ENCODE measurements at places on chromosomes 2 and 18.
A peak's percentile ranks its signal among the peaks of the same experiment; 100 is the strongest.

- DNase-seq, result peak; percentile 1
These were observed 54.0 kb upstream of the GPR75 start for GRCh38 chr2:53913721-53914120.

DNA sequence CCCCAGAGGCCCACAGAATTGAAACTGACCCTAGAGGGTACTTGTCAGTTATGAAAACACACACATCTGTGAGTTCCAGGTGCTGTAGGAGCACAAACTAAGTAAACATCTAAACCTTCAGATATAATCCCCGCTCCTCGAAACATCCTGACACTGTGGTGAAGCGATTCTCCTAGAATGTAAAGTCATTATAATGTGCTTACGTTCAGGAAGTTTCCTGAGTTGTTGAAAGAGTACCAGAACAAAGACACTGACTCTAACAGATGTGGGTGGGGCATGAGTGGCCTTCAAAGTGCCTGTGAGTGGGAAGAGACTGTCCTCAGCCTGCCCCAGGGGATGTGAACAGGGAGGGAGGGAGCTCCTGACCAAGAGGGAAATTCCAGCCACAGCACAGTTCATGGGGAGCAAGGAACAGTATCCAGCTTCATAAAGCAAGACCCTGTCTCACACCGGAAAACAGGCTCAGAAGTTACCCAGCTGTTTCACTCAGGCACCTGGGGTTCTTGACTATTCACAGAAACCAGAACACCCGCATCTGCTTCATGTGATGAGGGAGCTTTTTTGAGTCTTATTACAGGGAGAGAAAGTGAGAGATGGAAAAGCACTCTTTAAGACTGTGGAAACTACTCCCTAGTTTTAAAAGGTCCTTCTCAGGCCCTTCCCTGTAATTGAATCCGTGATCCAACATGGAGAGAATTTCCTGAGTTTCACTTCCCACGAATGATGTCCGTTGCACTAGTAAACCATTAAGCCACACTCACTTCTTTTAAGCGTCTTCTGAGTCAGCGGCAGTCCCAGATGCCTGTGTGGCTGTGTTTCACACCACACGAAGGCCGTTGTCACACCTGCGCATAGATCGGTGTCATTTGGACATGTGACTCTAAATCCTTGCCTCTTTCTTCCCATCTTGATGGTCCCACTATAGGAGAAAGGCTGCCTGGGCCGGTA is 88.6 kb upstream of the EML6 start:
- no peak for DNase-seq

- no peak for DNase-seq
These were observed 24.0 kb upstream of the VPS4B start for GRCh38 chr18:63446266-63446665.

- DNase-seq, result no peak
These were observed 14.4 kb downstream of the INHBB start for GRCh38 chr2:120360307-120360855.

- DNase-seq, result no peak
These were observed 15.1 kb downstream of the TRAK2 start for GRCh38 chr2:201436141-201436540.

DNA sequence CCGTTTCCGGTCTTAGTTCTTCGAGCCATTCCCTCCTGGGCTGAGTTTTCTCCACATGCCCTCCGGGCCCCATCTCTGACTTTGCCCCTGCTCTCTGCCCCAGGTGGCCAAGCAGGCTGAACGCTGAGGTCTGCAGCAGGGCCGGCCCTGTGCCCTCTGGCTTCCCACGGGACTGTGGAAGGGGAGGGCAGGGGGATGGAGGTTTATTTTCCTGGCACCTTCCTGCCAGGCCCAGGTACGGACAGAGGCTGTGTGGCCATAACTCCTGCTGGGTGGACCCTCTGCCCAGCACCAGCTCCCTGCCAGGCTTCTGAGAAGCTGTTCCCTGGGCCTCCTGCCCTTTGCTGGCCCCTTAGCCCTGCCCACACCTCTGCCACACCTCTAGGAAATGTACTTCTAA is 164.0 kb downstream of the TFCP2L1 start:
- no peak for DNase-seq

GRCh38 chr18:49101236-49101635 is 150.5 kb upstream of the SMAD7 start:
- no peak for DNase-seq

GRCh38 chr2:1663621-1664020 is 80.7 kb downstream of the PXDN start:
- DNase-seq, result no peak

DNA sequence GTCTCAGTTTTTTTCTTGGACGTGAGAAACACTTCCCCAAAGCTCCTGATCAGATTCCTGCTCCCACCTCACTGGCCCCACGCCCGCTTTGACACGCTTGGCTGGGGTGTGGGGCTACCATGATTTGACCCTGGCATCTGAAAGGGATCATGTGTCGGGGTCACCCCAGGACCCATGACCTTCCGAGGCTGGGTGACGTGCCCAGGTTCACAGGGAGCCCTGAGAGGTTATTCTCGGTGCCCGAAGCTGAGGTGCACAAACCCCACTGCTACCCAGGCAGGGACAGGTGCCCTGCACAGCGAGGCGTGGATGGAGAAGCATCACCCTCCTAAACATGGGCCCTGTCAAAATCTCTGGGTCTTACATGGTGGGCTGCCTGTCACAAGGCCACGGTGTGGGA is 404.1 kb downstream of the GALR1 start:
- no peak for DNase-seq

- peak; percentile 92 for DNase-seq
These were observed 72.2 kb upstream of the CHRNA1 start for GRCh38 chr2:174836377-174836994.

DNA sequence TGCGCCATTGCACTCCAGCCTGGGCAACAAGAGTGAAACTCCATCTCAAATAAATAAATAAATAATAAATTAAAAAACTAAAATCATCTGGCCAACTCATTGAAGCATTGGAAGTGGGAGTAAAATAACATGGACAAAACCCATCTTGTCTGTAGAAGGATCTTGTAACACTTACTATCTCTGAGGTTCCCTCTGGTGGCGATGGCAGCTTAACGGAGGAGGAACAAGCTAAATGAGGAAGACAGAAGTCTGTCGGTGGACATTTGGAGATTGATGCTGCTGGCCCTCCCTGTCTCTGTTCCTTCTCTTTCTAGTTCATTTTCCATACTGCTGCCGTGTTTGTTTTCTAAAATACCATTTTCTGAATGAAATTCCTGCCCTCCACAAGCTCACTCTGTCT is 43.4 kb downstream of the ZCCHC2 start:
- DNase-seq, result no peak

- DNase-seq, result no peak
These were observed 137.3 kb downstream of the RNF152 start for GRCh38 chr18:61755555-61755954.

DNA sequence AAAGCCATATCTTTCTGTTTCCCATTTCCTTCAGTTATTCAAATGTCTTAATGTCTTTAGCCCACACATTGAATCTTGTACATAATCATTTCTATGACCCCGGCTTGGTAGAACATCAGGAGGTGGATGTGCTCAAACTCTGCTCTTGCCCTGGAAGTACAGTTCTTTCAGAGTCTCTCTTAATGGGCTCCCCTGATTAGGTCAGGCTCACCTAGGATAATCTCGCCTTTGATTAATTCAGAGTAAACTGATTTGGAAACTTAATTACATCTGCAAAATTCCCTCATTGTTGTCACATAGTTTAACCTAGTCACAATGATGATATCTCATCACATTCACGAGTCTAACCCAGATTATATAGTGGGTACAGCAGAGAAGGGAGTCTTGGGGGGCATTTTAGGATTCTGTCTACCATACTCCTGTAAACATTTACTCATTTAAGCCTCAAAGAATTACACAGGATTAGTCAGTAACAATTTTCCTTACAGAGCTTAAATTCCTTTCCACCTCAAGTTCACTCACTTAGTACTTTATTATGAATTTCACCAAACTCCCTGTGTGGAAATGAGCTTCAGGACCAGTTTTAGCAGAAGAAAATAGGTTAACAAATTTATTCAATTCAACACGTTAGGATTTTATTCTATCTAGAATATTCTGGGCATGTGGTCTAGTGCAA is 135.5 kb downstream of the FHOD3 start:
- DNase-seq, result no peak

- no peak for DNase-seq
These were observed 19.4 kb upstream of the MPPE1 start for GRCh38 chr18:11927497-11927896.

DNA sequence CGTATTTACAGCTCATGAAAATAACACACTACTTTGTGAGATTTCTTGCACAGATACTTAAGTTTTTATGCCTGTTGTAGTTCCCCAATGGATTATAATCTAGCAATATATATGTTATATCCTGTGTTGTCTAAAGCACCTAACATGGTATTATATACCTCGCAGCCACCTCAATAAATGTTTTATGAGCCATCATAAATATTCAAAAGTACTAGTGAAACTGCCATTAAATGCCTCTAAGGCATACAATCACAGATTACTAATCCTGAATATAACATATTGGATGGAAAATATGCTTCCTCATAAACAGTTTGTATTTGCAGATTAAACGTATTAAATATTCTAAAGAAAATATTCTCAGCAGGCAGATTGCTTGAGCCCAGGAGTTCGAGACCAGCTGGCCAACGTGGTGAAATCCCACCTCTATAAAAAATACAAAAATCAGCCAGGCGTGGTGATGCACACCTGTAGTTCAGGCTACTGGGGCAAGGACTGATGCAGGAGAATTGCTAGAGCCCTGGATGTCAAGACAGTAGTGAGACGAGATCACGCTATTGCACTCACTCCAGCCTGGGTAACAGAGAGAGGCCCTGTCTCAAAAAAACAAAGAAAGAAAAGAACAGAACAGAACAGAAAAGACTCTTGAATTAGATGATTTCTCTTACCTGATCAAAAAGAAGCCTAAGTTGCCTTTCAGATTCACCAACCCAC is 64.1 kb downstream of the ATAD2B start:
- no peak for DNase-seq

DNA sequence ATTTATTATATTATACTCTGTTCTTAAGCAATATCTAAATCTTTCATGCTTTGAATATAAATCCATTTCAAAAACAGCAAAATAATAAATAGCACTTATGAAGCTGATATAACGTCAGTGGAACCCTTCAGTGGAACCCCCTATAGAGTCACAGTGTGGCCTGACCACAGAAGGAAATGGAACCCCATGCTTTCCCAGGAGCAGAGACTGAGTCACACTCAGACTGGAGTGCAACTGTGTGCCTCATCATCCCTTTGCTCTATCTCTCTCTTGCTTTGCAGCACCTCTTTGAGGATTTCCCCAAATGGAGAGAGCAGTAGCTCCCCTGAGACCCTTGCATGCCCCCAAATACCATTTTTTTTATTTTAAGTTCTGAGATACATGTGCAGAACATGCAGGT is 13.1 kb downstream of the NXPH2 start:
- DNase-seq, result no peak

GRCh38 chr18:32701313-32701712 is 71.5 kb downstream of the KLHL14 start:
- DNase-seq, result no peak

- no peak for DNase-seq
These were observed 50.4 kb upstream of the EPAS1 start for GRCh38 chr2:46246790-46247189.

- no peak for DNase-seq
These were observed 21.2 kb downstream of the SPRED2 start for GRCh38 chr2:65411056-65411795.

- no peak for DNase-seq
These were observed 114.8 kb downstream of the RDH14 start for GRCh38 chr2:18445433-18446320.

Data from fibroblast of skin of left biceps (primary cell).